ENCODE measurements at places on chromosomes 6 and 20.

- no peak for DNase-seq
Measured at GRCh38 chr6:11606332-11606731, 68.8 kb downstream of the TMEM170B start.

- no peak for DNase-seq
Measured at GRCh38 chr6:113723182-113723581, 134.0 kb upstream of the MARCKS start.

DNA sequence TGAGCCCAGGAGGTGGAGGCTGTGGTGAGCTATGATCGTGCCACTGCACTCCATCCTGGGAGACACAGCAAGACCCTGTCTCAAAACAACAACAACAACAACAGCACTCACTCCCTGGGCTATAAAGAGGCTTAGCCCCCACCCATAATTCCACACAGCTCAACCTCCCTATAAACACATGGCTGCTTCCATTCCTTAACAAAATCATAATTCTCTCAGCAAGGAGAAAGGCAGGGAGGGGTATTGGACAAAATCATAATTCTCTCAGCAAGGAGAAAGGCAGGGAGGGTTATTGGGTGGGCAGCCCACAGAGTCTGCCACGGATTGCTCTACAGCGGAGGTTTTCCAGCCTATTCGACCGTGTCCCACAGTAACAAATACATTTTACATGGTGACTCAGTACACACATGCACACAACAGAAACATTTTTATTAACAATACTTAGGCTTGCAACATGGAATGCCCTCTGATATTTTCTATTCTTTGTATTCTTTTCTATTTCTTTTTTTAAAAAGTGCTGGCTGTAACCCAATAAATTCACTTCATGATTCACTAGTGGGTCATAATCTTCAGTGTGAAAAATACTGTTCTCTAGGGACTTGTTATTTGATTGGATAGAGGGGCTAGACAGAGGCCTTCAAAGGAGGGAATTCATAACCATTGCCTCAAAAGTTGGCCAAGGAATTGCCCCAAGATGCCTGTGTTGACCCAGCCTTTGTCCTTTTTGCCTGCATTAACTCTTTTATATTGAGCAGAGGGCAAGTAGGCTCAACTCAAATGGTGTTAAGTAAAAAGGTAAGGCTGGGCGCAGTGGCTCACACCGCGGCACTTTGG lies 50.6 kb upstream of the ZMYND8 start:
- no peak for DNase-seq

DNA sequence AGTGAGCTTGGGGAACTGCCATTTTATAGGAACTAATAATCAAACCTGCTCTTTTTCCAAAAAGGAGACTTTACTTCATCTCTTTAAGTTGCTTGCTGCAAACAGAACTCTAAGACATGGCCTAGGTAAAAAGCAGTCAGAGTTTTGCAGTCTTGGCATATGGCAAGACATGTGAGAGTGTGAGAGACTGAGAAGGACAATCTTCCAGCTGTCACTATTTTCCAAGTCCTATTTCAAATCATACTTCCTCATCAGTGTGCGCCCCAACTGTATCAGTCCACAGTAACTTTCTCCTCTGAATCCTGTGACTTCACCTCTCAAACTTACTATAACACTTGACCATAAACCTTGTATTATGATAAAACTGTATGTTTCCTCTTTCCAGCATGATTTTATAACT lies 10.4 kb downstream of the CALHM6 start:
- no peak for DNase-seq

DNA sequence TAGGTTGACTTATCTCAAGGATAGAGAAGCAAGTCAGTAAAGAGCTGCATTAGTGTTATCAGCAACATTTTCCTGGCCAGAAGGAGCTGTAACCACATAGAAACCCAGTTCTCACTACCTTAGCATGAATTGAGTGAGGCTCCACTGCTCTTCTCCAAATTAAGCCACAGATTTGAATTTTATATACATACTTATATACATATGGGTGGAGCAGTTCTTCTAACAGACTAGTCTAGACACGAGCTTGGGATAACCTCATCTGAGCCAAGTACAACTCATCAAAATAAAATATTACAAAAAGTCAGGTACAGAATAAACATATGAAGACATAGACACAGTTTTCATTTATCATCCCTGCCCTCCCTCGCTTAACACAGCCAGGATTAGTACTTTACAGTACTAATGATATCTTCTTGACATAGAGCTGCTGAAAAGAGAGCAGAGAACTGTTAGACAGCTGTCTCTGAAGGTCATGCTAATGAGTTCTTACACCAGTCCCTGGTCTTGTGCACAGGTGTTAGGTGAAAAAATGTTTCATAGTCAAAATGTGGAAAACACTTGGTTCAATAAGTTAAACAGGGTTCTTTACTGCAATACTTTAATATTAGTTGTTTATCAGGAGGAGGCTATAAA lies 147.4 kb upstream of the HTR1E start:
- DNase-seq: no peak

- DNase-seq: no peak
Measured at GRCh38 chr6:141824350-141824749, 308.4 kb upstream of the GJE1 start.

DNA sequence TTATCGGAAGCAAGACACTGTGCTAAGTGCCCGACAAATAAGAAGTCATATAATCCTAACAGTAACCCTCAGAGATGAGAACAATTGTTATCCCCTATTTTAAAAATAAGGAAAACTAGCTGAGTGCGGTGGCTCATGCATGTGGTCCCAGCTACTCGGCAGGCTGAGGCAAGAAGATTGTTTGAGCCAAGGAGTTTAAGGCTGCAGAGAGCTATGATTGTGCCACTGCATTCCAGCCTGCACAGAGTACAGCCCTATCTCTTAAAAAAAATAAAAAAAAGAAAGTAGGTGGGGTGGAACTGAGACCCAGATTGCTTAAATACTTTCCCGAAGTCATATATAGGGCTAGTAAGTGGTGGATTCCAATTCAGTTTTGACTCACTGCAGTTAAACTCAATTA lies 84.7 kb downstream of the UST start:
- no peak for DNase-seq

GRCh38 chr6:15150207-15150606 lies 95.7 kb upstream of the JARID2 start:
- no peak for DNase-seq
